ENCODE measurements at places on chromosomes 2 and 18.
A peak's percentile ranks its signal among the peaks of the same experiment; 100 is the strongest.

- no peak for DNase-seq
Observed at GRCh38 chr2:34892766-34893165, 1293.7 kb upstream of the FAM98A start.

- no peak for DNase-seq
Observed at GRCh38 chr2:27946530-27947060, 56.1 kb downstream of the BABAM2 start.

DNA sequence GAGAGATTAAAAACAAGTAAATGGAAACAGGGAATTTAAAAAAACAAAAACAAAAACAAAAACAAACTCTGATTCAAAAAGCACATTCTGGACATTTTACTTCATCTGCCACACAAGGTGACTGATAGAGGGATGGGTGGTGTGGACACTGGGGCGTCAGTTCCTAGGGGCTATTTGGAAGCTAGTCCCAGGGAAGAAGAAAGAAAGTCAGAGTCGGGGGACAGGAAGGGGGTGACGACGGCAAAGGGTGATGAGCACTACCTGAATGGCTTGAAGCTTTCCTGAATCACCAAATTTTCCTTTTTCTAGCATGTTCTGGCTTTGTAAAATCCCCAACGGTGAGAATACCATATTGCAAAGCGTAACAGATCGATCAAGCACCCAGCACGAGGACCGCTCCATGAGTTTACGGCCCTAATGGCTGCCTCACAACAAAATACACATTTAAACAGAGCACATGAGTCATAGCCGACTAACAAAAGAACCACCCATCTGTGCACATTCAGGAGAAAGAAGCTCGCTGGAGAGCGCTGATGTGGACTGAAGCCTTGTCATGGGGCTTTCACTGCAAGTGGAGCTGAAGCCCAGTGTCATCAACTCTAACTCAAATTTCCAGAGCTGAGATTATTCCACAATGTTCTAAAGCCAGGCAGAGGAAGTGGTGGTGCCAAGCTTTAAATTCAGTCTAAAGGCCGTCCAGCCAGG is 178.9 kb downstream of the LNPK start:
- peak; percentile 55 for DNase-seq

- no peak for DNase-seq
Observed at GRCh38 chr18:3596324-3596636, 146.3 kb downstream of the TGIF1 start.

DNA sequence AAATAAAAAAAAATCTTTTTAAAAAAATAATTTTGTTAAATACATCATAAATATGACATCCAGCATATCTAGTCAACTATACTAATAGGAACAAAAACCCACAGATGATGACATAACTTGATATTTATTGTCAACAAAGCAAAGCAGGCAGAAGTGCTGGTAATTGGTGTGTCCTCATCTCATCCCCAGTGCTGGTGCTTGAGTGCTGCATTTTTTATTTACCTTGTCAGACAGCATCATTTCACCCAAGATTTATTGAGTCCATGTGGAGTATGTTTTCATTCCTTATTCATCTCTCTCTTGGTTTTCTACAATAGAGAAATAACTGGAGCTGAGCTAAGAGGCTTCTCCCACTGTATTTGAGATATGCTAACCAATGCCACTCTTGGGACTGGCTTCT is 191.6 kb upstream of the SLC14A2 start:
- peak; percentile 11 for DNase-seq

DNA sequence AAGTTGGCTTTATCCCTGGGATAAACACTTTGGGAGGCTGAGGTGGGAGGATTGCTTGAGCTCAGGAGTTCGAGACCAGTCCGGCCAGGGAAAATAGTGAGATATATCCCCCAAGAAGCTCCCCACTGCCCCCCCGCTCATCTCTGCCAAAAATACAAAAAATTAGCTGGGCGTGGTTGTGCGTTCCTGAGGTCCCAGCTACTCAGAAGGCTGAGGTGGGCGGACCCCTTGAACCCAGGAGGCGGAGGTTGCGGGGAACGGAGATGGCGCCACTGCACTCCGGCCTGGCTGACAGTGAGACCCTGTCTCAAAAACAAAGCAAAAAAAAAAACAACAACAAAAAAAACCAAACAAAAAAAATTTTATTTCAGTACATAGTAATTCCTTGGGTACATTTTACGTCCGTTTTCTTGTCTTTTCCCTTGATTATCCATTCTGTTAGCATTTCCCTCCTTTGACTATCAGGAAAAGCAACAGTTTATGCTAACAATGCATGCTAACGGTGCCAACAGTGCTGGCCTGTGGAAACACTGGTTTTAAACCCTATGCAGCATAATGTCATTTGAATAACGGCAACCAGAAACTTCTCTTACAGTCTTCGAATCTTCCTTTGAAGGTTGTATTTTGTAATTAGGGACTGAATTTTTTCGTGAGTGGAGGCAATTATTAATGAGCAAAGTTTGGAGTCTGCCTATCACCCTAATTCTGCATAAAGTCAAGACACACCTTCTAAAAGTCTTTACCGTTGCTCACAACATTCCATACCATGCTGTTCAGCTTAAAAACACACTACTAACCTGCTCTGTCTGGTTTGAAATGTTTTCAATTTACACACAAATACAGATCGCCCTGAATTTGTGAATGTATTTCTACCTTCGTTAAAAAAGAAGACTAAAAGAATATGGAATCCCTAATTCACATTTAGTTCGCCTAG is 721 bp upstream of the MIB1 start:
- DNase-seq: no peak

DNA sequence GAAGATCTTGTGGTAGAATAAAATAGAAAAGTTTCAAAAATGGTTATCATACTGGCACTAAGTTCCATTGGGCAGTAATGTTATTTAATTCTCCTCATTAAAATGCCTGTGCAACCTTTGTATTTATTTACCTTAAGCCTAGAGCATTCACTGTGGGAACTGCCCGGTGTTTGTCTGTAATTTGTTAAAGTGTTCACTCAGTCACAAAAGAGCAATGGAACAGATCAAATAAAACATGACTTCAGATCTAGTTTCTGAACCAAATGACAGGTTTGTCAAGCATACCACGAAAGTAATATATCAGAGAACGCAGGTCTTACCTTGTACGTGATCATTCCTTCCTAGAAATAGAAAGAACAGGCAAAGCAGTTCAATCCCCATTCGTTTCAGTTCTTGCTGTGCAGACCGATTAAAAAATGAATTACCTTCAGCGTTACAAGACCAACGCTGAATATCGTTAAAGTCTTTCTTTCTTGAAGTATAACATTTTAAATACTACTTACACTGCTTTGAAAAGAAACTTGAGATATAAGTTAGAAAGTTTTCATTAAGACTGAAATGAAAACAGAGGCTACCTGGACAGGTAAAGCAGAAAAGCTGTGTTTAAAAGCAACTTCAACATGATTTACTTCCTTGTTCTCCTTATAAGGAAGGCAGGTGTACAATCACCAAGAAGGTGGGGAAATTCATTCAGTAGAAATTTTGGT is at the start of gene ITGB6:
Gene ITGB6, minus strand, starts transcription at position 590 of the 707 bp plus-strand sequence. Its CDS starts 209 bp downstream, at position 381.
- DNase-seq: no peak

- no peak for DNase-seq
Observed at GRCh38 chr2:170243118-170243837, 65.3 kb downstream of the MYO3B start.

- DNase-seq: no peak
Observed at GRCh38 chr18:316393-316792, 48.5 kb upstream of the THOC1 start.

GRCh38 chr2:42835577-42836371 is 43.4 kb upstream of the HAAO start:
- no peak for DNase-seq

GRCh38 chr2:11168488-11168887 is 13.2 kb downstream of the SLC66A3 start:
- DNase-seq: no peak

DNA sequence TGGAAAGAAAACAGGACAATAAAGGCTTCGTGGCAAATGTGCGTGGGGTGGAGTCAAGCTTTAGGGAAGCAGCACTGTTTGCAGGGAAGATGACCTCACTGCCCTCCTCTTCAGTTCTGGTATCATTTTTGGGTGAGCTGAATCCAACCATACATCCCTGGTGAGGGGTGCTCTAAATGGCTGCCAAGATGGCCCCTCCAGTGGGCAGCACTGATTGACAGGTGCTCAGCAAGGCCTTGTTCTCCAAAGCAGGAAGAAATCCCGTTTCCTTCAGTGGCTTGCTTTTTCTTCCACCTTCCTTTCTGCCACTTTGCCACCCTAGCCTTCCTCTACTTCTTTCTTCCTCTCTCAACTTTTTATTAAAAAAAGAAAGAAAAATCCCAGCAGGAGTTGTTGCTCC is 132.8 kb upstream of the SP5 start:
- DNase-seq: no peak

GRCh38 chr18:11587432-11587831 is 22.0 kb upstream of the SLC35G4 start:
- DNase-seq: no peak

- no peak for DNase-seq
Observed at GRCh38 chr18:28584731-28585130, 407.8 kb upstream of the CDH2 start.

- no peak for DNase-seq
Observed at GRCh38 chr18:77062518-77063003, 70.0 kb downstream of the MBP start.

DNA sequence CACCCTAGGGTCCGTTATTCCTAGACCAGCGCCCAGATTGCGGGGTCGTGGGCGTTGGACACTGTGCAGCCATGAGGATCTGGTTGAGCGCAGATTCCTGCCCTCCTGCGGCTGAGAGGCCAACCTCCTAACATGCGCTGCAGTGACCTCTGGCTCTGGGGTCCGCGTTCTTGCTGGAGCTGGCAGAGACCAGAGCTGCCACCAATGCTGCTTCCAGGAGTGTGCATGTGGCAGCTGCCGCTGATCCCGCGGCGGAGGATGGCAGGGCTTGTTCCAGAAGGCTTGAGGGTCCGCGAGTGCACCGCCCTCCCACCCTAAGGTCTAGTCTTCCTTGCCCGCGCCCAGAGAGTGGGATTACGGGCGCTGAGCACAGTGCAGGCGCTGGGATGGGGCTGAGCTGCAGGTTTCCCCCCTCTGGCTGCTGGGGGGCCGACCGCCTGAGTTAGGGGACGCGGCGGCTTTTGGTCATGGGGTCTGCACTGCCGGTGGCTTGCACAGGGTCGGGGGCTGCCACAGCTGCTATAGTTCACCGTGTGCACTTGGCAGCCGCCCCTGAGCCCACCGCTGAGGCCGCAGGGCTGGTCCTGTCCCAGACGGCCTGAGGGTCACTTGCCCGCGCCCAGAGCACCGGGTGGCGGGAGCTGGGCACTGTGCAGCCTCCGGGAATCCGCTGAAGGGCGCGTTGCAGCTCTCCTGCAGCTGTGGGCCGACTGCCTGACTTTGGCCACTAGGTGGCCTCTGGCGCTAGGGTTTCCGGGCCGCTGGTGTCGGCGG is 145.9 kb downstream of the CCDC74A start:
- DNase-seq: no peak

DNA sequence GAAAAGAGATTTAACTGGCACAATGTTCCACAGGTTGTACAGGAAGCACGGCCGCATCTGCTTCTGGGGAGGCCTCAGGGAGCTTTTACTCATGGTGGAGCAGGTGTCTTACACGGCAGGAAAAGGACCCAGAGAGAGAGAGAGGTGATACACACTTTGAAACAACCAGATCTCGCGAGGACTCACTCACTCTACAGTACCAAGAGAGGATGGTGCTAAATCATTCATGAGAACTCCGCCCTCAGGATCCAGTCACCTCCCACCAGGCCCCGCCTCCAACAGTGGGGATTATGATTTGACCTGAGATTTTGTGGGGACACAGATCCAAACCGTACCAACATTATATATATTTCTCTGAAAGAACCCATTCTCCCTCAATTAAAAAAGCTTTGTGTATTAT is 79.7 kb upstream of the DOCK10 start:
- no peak for DNase-seq

DNA sequence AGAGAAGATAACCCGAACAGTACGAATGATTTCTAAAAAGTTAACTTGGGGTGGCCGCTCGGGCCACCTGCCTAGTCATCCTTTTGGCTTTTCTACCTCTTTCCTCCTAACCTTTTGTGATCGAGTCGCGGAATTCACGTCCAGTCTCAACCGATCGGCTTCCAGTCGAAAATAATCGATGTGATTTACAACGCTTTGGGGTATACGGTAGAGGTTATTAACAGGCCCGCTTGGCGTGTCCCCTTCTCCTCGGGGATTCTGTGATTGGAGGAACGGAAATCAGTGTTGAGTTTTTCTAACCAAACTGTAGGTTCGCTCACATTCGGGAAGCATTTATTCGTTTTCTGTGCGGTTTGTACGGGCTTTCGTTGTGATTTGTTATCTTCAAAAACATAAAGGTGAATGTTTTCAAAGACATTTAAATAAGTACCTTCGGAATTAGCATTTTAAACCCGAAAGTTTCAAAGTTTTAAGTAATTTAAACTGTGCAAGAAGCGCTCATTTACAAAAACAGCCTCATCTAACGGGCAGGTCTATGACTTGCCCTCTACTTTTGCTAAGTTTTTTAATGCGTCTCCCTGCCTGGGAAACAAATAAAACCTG is 588 bp upstream of the FOXI3 start:
- no peak for DNase-seq

DNA sequence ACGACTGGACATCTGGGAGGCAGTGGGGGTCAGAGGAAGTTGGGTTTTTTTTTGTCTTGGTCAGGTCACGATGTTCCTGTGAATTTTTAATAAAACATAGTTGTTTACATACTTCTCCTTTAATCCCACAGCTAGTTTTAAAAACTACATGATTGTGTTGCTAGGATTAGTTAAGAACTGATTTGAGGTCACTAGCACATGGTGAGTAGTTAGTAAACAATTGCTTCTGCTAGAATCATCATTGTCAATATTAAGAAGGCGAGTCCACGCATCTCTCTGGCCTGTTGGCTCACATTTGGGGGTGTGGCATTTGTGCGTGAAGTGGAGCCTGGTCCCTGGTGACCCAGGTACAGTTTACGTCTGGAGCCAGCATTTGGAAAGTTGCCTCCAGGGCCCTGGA is 59.4 kb downstream of the AGAP1 start:
- no peak for DNase-seq

GRCh38 chr2:19732255-19732654 is 169.5 kb downstream of the TTC32 start:
- no peak for DNase-seq

- no peak for DNase-seq
Observed at GRCh38 chr2:217820904-217821303, 181.9 kb downstream of the TNS1 start.

- no peak for DNase-seq
Observed at GRCh38 chr2:12320027-12320734, 396.6 kb upstream of the TRIB2 start.

GRCh38 chr2:7201851-7202250 is 284.6 kb downstream of the RNF144A start:
- no peak for DNase-seq

GRCh38 chr2:187654535-187654934 is 100.3 kb upstream of the TFPI start:
- DNase-seq: peak; percentile 92

GRCh38 chr18:69980982-69981804 is 33.5 kb upstream of the CD226 start:
- no peak for DNase-seq

- DNase-seq: no peak
Observed at GRCh38 chr2:64526034-64526433, 1.9 kb downstream of the AFTPH start.

GRCh38 chr2:48399828-48400552 is 130.0 kb upstream of the STON1 start:
- no peak for DNase-seq
